ENCODE measurements at places on chromosomes 5 and 9.

GRCh38 chr5:149414405-149415065, 35.4 kb upstream of the IL17B start:
- DNase-seq = peak; percentile 89

DNA sequence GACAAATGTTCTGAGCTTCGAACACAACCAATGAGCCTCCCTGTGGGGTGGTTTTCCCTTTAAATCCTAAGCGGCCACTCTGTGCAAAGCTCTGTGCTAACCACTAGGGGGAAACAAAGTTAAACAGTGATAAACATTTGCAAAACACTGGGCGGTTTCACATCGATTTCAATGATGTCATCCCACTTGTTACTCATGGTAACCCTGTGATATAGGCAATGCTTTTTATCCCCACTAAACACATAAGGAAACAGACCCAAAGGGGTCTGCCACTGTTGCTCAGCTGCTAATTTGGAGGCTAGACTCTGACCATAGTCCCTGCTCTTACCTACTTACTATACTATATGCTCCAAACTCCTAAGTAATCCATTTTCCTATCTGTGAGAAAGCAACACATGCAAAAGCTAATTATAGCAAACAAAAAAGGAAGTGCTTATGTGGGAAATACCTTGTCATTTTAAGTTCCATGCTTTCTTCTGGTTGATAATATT, 57.3 kb downstream of the PTPN3 start:
- DNase-seq = peak; percentile 88

GRCh38 chr5:179607160-179607931, 16.1 kb downstream of the HNRNPH1 start:
- peak; percentile 26 for DNase-seq

- peak; percentile 72 for DNase-seq
Observed at GRCh38 chr5:38598994-38599617, 42.7 kb upstream of the LIFR start.

- DNase-seq = peak; percentile 68
Observed at GRCh38 chr9:95003689-95004410, 277.4 kb downstream of the AOPEP start.

DNA sequence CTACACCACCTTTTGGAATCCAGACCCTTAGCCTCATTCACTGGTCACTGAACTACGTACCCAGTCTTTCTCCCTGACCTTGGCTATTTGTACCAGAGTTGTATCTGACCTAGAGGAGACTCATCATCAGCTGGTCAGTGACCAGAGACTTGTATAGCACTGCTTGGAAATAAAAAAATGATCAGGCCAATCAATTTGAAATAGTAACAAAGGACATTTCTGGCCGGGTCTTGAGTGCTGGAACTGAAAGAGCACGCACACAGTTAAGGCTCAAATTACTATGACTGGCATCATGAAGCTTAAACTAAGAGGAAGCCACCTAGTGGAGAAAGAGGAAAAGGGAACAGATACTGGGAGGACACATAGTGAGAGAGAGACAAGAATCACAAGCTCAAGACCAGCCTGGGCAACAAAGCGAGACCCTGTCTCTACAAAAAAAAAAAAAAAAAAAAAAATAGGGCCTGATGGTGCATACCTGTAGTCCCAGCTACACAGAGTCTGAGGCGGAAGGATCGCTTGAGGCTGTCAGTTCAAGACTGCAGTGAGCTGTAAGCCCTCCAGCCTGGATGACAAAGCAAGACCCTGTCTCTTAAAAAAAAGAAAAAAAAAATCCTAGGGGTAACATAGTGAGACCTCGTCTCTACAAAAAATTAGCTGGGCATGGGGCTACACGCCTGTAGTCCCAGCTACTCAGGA, 12.8 kb upstream of the SRP19 start:
- peak; percentile 84 for DNase-seq
